ENCODE measurements at places on chromosomes 12 and 14. TPM values are rescaled to one million over a fixed set of nuclear protein-coding genes. Genes with fewer than 3 reads are reported as not detected.

The GAS2L3 gene
- total RNA-seq = 57.6 TPM

The FGF6 gene
- not detected for total RNA-seq

- DNase-seq = peak; percentile 89
Observed at GRCh38 chr14:70822530-70823185, 13.3 kb upstream of the MAP3K9 start.

The WNT1 gene
- not detected for total RNA-seq

- DNase-seq = peak; percentile 97
Observed at GRCh38 chr12:389142-390096, at the start of gene KDM5A. TSS of gene KDM5A (minus strand) at chr12:389320. CDS start at chr12:389091, 229 bp downstream.

DNA sequence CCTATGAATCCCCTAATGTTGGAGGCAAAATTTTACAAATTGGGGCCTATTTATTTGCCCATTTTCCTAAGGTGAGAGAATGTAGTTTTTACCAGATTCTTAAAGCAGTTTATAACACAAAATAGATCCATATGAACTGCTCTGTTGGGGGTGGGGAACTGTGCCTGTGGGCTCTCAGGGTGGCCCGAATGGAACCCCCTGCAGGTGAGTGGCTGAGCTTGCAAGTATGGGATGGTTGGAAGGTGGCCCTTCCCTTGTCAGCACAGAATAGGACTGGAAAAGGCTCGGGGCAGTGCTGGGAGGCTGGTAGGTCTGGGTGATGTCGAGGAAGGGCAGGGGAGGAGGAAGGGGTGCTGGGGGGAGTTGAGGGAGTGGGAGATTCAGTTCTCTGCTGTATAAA is 4.9 kb downstream of the VSX2 start:
- DNase-seq = peak; percentile 56

GRCh38 chr12:33828326-33828725 is 194.0 kb upstream of the ALG10 start:
- DNase-seq = no peak
